ENCODE measurements at places on chromosomes 16 and 17.
A peak's percentile ranks its signal among the peaks of the same experiment; 100 is the strongest.

DNA sequence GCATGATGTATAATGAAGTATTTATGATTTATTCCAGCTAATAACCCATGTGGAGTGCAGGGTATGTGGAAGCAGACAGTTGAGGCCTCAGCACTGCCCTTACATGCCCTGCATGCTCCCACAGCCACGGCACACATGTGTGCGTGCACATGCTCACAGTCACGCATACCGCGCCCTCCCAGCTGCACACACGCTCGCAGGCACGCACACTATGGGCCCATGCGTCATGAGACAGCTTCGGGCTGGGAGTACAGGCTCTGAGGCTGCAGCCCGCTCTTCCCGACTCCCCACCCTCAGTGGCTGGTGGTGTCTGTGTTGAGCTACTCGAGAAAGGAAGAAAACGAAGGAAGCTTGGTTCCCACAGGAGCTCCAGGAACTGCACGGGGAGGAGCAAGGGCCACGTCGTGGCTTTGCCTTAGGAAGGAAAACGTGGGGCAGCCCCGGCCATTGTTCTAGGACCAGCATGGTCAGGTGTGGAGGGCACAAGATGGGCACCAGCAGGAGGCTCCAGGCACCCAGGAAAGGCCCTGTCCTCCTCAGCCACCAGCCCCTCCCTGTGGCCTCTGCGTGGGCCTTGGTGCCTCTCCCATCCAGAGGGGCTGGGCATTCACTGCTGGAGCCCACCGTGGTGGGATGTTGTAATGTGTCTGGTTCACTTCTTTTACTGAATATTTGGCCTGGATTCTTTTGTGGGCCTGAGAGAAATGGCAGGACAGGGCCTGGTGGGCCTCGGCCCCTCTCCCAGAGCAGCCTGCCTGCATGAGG is 27.5 kb upstream of the CDH15 start:
- DNase-seq, result no peak

- no peak for DNase-seq
Measured at GRCh38 chr16:56305956-56306565, 114.8 kb downstream of the GNAO1 start.

DNA sequence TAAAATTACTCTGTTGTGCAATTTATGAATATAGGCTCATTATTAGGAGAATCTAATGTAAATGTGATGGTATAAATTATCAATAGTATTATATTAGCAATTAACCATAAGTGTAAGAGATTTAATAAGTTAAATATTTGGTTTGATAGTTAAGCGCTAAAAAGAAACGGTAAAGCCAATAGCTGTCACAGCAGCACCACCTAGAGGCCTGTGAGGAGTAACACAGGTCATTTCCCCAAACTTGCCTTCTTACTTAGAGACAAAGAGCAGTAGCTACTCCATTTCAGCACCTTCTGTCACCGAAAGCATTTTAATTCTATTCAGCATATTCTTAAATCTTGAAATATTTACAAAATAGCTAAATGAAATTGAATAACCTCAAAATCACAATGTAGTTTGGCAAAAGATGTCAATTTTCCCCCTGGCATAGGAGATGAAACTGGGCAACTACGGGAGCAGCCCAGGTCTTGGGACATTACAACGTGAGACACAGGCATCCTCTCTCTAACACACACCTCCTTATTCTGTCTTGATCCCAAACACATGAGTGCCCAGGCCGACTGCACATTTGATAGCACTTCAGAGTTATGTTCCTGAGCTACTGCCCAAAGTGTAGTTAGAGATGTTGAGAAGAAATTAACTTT is 14.3 kb upstream of the DYNLRB2 start:
- DNase-seq, result peak; percentile 60

- DNase-seq, result no peak
Measured at GRCh38 chr16:67164599-67165061, at the start of gene HSF4. Gene HSF4 (plus strand): TSS chr16:67164745. CDS start chr16:67164812, 67 bp downstream.

DNA sequence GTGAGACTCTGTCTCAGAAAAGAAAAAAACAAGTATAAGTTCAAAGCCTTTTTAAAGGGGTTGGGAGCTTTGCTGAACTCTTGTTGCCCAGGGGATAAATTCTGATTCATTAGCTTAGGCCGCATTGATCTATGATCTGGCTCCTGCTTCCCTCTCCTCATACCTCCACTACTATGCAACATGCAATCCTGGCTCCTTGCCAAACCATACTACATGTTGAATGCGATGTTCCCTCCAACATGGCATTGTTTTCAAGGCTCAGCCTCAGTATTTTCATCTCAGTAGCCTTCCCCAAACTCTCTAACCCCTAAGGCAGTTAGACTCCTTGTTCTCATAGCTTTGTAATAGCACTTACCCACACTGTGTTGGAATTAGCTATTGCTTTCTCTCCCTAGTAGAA is 6.2 kb downstream of the REXO5 start:
- no peak for DNase-seq

DNA sequence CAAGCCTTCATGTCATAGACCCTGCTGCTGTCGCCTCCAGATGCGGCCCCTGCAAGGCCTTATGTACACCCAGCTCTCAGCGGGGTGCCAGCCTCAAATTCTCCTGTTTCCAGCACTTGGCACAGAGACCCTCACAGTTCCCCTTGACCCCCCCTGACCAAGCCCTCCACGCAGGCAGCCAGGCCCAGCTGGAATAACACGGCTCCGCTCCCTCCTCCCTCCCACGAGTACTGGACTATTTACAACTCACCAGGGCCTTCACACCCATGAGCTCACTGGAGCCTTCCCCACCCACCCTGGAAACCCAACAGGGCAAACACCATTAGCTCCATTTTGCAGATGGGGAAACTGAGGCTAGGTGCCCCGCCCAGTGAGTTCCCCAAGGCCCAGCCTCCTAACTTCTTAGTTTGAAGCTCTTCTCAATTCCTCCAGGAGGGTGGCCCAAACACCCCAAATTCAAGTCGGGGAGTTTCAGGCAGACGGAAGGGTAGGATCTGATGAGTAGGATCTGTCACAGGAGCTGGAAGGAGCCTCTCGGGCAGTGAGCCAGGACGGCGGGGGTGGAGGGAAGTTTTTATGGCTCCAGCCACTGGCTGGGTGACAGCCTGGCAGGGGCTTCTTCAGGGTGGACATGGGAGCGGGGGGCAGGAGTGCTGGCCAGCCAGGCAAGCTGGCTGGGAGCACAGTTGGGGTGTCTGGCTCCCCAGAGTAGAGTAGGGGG is 17.5 kb upstream of the DLX4 start:
- DNase-seq, result no peak

All from hematopoietic multipotent progenitor cell treated with erythropoietin and hydrocortisone succinate and interleukin-3 and kit ligand, for 17 days (in vitro differentiated cells).